AG09319 (cell line): ENCODE measurements at places on chromosomes 7 and 10.

DNA sequence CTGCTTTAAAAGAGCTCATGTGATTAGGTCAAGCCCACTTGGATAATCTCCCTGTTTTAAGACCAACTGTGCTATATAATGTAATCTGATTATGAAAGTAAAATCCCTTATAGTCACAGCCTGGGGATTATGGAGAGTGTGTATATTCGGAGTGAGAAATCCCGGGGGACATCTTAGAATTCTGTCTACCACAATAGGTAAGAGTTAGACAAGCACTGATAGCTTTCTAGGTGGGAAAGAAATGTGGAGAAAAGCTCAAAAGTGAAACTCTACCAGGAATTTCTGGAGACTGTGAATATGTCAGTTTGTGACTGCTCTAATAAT lies 2.9 kb upstream of the VCL start:
- no peak for DNase-seq

DNA sequence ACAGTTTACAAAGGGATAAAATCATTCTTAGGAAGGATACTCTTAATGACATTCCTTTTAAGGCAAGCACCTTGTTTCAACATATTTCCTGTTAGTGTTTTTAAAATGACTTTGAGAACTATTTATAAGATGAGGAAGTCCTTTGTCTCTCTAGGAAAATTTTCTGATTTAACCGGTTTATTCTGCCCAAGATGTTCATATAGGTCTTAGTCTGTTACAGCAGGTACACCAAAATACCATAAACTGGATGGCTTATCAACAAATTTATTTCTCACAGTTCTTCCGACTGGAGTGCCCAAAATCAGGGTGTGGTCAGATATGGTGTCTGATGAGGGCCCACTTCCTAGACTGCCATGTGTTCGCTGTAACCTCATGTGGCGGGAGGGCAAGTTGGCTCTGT lies 77.9 kb downstream of the GSAP start:
- no peak for DNase-seq

GRCh38 chr10:2494399-2494798 lies 572.9 kb upstream of the PFKP start:
- DNase-seq = no peak

- no peak for DNase-seq
These were observed 33.6 kb downstream of the ST7 start for GRCh38 chr7:116986611-116987565.
